ENCODE measurements at places on chromosomes 7 and 10. TPM values are rescaled to one million over a fixed set of nuclear protein-coding genes. Genes with fewer than 3 reads are reported as not detected.

Gene SHH
- total RNA-seq, result under 0.01 TPM

DNA sequence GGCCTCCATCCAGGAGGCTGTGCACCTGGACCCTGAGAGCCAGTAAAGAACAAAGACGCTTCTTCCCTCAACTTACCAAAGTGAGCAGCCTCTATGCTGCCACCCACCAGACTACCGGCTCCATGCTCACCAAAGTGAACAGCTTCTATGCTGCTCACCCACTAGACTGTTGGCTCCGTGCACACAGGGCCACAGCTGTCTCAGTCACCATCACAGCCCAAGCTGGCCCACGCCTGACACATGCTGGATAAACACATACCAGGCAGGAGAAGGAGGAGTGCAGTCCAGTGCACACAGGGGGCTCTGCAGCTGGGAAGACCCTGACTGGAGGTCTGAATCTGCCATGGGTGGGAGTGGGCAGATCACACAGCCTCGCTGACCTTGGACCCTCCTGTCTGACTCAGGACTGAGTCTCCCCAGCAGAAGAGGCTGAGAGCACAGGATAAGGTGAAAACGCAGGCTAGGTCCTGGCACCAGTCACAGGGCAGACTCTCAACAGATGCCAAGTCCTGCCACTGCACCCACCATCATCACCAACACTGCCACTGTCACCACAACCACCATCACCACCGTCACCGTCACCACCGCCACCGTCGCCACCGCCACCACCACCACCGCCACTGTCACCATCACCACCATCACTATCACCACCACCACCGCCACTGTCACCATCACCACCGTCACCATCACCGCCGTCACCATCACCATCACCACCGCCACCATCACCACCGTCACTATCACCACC lies 130.9 kb downstream of the MAD1L1 start:
- DNase-seq, result no peak

- no peak for DNase-seq
Observed at GRCh38 chr7:115558161-115558560, 472.4 kb downstream of the TFEC start.

Gene AGAP5
- 4.0 TPM for total RNA-seq

Measured in hematopoietic multipotent progenitor cell (in vitro differentiated cells).